HCEC 1CT (cell line): ENCODE measurements at places on chromosomes 7 and 10.
A peak's percentile ranks its signal among the peaks of the same experiment; 100 is the strongest.

GRCh38 chr7:130079846-130080394 lies 9.6 kb downstream of the KLHDC10 start:
- no peak for DNase-seq

- no peak for DNase-seq
Measured at GRCh38 chr10:100969187-100970075, at the start of gene SEMA4G. SEMA4G (plus strand) TSS chr10:100969504; CDS start chr10:100972913, 3,409 bp downstream.

GRCh38 chr7:23469150-23469960 lies 936 bp downstream of the IGF2BP3 start:
- peak; percentile 38 for DNase-seq

- peak; percentile 80 for DNase-seq
Measured at GRCh38 chr10:35453855-35454532, 117.7 kb downstream of the CCNY start.

DNA sequence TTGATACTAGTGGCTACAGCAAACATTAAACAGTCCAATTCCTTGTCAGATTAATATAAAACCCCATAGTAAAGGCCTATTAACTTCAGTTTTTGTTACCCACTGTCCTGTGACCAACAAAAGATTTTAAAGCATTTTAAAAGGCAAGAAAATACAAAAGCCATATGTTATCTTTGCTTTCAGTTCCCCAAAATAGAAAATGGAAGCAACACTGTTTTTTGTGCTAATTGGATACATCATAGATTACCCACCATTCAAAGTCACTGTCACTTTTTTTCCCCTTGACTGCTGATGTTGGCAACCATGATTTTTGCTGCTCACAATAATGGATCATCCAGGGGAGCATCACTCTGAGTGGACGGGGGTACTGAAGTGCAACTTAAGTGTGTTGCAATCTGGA lies 52.4 kb upstream of the TMEM140 start:
- DNase-seq, result no peak

- DNase-seq, result no peak
Measured at GRCh38 chr10:97729014-97729413, 7.9 kb upstream of the ZFYVE27 start.

DNA sequence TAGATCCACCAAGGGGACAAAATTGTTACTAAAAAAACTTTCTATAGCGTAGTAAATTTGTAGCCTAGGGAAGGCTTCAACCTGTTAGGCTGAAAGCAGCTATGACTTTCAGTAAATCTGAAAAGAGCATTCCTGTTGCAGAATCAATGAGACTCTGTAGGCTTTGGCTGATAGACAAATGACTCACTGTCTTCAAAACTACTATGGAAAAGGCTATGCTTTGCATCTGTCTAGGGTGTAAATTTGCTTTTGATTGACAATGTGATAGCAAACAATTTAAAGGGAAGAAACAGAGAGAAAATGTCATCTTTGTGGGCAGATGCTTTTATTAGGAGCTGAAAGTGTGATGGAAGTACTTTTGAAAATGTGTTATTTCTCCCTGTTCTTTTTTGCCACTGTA lies 60.6 kb downstream of the ARL5B start:
- DNase-seq, result no peak

DNA sequence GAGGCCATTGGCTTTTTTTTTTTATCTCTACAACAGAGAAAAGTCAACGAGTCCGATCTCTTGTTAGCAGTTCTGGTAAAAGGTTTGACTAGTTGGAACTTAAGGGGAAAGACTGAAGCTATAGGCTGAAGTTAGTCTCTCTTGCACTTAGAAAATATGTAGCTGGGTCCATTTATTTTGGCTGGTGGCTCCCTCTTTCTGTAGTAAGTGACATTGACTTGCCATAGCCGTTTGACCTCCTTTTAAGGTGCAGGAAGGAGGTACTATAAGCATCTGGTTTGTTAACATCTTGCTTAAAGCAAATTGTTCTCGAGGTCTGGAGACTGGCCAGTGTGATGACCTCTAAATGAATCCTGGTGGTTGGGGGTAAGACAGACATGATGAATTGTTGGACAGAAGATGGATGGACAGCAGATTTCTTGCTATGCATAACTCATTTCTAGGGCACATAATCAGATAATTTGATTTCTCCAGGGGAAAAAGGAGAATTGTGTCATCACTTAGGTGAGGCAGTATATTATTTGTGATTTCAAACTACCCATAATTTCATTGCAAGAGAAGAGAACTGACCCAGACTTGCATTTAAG lies 356.3 kb upstream of the GALNT17 start:
- no peak for DNase-seq

GRCh38 chr10:82335831-82336230 lies 460.8 kb downstream of the NRG3 start:
- no peak for DNase-seq

DNA sequence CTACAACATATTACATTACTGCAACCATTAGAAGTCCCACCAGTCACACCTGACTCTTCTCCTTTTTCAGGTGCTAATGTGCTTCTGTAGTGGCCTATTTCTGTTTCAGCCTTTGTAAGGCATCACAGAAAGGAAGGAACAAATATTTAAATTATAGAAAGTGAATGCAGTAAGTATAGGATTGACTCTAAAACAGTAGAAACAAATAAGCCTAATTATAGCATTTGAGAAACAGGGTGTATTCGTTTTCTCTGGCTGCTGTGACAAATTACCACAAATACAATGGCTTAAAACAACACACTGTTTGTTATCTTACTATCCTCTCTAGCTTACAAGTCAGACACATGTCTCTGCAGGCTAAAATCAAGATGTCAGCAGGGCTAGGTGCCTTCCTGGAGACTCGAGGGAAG lies 69.4 kb downstream of the CCSER2 start:
- no peak for DNase-seq

GRCh38 chr7:55156919-55157763 lies 138.3 kb downstream of the EGFR start:
- DNase-seq, result no peak
